NCI-H2081 (cell line): ENCODE measurements at places on chromosomes 12 and 14.

GRCh38 chr12:120094485-120094884 is 22.1 kb downstream of the RAB35 start:
- DNase-seq = no peak

DNA sequence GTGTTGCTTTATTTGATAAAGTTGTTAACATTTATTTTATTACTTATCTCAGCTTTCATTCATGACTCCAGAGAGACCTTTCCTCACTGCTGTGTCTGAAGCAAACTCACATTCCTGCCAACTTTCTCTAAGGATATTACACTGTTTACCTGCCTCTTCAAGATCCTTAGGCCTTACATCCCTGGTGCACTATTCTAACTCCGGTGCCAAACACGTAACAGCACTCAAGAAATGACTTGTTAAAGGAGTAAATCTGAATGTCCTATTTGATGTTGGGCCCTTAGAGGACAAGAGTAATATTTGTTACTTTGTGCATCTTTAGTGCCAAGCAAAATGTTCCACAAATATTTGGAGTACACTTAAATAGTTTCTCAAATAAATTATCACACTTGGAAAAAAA is 324.1 kb upstream of the FLRT2 start:
- DNase-seq = no peak

DNA sequence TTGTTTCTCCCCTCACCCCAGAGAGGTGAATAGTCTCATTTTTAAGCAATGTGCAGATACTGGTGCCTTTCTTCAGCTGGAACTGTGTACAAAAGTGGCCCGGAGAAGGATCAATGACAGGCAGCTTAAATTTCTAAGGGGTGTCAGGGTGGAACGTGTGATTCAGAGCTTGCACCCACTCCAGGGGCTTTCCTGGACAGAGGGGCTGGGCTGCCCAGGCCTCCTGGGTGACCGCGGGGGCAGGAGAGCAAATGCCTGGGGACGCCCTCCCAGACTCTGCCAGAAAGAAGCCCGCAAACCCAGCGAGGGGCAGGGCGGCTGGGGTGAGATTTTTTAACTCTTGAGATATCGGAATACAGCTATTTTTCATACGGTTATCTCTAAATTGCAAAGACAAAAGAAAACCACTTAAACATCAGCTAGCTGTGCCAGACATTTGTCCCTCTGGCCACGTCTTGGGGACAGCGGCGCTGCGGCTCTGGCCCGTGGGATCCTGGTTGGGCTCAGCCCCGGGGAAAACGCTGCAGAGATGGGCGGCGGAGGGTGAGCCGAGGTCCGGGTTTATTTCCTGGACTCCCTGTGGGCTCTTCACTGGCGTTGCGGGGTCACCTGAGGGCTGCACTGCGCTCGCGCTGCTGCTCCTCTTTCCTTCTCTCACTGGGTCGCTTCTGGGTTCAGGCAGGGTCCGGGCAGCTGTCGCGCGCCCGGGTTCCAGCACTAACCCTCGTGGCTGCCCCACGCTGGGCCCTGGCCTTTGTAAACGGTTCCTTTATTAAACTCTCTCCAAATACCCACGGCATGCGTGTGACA is 35.8 kb downstream of the NFKBIA start:
- no peak for DNase-seq

- DNase-seq = peak; percentile 75
These were observed 65.1 kb downstream of the PCNX1 start for GRCh38 chr14:70972107-70972976.

DNA sequence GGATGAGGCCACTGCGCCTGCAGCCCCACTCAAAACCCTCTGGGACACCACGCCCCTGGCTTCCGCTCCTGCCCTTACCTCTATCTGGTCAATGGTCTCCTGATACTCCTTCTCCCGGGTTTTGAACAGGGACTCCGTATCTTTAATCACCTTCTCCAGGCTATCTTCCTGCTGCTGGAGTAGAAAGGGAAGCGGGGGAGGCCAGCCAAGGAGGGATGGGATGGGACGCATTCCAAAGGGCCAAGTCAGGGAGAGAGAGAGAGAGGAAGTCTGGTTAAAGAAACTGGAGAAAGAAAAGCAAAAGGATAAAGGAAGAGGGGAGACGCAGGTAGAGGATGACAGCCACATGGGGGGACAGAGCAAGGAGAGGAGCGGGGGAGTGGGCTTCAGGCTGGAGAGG is 7.9 kb downstream of the IFFO1 start:
- no peak for DNase-seq

DNA sequence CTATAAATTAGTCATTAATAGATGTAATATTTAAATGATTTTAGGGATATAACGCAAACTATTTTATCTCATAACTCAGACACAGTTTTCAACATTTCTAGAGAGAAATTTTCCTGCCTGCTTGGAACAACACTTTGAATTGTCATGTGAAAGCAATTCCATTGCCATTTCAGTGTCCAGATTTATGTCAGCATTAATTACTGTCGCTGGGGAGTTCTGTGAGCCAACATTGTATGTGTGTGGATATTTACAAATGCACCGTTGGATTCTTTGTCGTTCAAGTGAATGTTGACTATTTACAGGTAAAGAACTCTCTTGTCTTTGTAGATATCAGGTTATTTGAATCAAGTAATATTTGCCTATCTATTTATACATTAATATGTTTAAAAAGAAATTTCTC is 465.3 kb upstream of the RGS6 start:
- no peak for DNase-seq

DNA sequence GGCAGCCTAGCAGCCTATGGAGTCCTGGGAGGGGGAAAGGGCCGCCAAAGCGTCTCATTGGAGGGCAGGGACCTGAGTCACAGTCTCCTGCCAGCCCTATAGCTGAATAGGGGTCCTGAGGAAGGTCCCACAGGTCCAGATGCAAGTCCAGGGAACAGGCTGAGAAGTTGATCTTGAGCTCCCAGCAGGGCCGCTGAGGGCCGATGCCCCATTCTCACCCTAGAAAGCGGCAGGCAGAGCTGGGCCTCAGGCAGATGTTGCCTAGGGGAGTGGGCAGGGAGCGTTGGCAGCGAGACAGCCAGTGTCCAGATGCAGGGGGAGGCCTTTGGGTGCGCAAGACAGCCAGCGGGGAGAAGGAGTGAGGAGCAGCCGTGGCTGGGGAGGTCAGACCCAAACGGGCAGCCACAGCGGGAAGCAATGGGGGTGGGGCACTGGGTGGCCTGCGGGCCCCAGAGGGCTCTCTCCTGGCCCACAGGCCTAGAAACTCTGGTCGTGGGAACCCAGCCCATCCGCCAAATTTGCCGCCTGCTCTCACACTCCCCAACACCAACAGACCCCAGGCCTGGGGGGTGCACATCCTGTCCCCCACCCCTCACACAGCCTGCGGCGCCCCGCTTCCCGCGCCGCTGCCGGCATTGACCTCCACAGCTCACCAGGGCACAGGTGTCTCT is 1.1 kb downstream of the HDAC7 start:
- DNase-seq = no peak

DNA sequence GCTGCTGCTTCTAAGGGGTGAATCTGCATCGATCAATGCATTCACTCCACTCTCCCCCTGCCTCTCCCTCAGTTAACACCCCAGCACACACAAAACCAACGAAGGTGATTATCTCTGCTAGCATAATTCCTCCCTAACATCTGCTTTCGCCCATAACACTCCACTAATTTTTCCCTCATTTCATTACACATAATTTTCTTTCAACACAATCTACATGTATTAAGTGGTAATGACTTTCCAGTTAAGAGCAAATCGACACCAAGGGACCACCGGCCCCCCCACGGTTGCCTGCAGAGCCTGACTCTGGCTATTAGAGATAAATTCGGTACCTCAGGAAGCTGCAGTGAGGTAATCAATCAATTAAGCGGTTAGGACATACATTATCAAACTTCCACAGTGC is 1115.6 kb downstream of the BCL11B start:
- DNase-seq = no peak

DNA sequence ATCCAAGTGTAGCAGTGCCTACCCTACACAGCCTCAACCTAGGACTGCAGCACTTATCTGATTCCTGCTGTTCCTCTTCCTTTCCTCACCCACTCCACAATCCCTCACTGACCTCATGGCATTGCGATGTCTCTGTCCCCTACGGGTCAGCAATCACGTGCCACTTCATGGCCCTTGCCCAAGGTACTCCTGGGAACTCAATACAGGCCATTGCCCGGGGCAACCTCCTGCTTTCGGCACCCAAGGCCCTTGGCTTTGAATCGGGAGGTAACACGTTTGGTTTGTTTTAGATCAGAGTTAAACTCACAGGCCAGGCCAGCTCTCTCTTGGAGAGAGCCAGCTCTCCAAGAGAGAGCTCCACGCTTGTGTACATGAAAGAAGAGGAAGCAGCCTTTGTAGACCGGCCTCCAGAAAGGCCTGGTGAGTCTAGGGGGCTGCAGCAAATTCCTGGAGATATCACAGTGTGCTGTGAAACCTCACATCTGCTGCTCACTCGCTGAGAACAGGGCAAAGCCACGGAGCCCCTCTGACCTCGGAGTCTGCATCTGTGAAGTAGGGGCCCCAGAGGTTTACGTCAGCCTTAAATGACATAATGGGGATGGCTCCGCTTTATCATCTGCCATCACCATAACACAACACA is 12.2 kb downstream of the CLMN start:
- DNase-seq = no peak

- DNase-seq = no peak
These were observed 183.3 kb upstream of the KRR1 start for GRCh38 chr12:75694534-75695268.

DNA sequence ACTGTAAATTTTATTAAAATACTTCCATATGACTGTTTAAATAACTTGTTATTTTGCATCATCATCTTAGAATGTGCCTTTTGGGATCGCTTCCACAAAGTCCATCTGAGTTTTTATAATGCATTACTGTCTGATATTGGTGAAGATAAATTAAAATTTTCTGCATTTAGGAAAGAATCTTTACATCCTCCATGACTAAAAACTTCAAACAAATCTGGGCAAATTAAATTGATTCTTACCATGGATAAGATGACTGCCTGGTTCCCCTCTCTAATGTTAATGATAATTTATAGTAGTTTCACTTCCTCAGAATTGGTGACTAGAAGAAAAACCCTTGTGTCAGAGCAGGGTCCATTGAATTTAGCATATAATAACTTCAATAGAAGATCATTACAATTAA is 94.7 kb upstream of the SLC38A4 start:
- DNase-seq = no peak

DNA sequence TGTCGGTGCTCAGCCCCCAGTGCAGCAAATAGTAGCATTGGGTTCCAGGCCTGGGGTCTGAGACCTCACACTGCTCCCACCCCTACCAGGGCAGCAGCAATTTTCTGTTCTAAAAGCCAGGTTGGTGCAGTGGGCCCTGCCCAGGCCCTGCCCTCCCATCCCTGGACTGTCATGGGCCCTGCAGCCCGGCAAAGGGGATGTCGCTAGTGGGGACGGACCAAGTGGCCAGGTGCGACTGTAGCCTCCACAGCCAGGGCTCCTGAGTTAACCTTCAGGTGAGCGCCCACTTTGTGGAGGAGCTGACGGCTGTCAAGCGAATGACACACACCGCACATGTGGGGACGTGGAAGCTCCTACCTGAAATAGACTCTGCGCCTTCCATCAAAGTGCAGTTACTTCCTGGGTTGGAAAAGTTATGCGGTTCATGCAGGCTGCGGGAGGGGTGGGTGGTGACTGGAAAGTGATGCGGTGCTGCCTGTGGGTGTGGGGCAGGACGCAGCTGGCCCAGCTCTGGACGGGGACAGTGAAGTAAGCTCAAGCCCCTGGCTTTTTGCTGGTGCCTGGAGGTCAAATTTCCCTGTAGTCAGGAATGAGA is 1.5 kb downstream of the INF2 start:
- no peak for DNase-seq

GRCh38 chr12:31325524-31325875 is 450 bp downstream of the SINHCAF start:
- DNase-seq = no peak

GRCh38 chr12:65496617-65497016 is 218.1 kb downstream of the MSRB3 start:
- no peak for DNase-seq

- DNase-seq = peak; percentile 11
These were observed 30.9 kb downstream of the MYO1H start for GRCh38 chr12:109378569-109378968.

DNA sequence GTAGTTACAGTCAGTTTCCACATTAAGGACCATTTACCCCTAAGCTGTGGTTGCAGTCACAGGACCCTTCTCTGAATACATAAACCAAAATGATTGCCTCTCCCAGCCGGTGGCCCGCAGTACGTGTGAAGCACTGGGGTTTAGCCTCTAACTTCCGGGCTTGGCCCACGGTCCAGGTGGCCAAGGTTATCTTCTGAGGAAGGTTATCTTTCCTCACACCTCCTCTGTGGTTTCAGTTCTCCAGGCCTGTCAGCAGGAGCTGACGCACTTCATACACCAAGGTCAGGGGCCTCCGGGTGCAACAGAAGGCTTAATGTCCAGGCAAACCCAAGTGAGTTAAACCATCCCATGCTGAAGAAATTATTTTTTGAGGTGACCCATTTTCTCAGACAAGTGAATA is 291.0 kb upstream of the FKBP4 start:
- no peak for DNase-seq
